Activated T-cell treated with anti-CD3 and anti-CD28 coated beads, Interleukin-2, amount 50 U/mL, for 48 hours (primary cell): ENCODE measurements at places on chromosomes 11 and 22.

DNA sequence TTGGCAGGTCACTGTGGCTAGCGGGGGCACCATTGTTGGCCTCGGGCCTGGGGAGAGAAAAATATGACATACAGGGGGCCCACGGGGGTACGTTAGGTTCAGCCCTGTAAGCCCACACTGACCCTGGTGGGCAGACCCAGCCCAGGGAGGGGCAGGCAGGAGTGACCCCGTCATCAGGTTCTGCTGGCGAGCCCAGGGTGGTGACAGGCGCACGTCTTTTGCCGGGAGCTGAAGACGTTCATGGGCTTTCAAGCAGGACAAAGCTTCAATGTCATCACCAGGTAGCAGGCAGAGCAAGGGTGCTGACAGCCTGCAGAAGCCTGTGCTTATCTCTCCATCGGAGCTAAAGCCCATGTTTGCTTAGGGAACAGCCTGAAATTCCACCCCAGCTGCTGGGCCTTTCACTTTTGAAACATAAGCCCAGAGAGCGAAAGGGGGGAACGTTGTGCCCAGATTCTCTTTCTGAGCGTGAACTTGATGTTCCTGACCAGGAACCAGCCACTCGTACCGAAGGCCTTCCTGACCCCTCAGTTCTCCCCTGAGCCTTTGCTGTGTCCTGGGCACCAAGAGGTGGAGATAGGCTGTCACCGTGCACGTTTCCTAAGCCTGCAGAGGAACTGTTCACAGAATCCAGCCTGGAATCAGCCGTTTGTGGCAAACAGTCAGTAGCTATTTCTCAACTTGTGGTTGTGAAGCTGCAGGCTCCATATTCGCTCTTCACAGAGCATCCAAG, 74.0 kb upstream of the ATXN10 start:
- no peak for DNase-seq

GRCh38 chr11:122491509-122491908, 164.0 kb upstream of the UBASH3B start:
- DNase-seq: no peak

- no peak for DNase-seq
Measured at GRCh38 chr11:129257512-129257911, 65.4 kb upstream of the ARHGAP32 start.

- DNase-seq: no peak
Measured at GRCh38 chr11:123526027-123526805, 96.1 kb downstream of the GRAMD1B start.

GRCh38 chr11:68683536-68684384, 584 bp upstream of the GAL start:
- no peak for DNase-seq

- DNase-seq: no peak
Measured at GRCh38 chr11:7905549-7905948, 25.5 kb downstream of the OR10A6 start.

DNA sequence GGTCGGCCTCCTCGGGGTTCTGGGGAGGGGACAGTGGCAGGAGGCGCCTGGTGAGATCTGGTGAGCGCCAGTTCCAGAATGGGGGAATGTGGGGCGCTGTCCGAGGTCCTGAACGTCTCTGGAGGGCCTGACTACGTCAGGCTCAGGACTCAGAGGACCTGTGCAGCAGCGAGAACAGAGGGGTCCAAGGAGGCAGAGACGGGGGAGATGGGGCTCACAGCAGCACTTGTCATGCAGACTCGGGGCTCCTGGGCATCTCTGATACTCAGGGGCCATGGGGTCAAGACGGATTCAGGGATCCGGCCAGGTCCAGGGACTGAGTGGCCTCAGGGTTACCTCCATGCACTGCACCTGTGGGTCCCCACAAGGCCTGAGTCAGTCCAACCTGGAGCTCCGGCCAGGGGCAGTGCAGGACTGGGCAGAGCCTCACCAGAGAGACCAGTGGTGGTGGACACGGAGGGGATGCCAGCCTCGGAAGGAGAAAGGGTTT, 92.2 kb downstream of the BRD1 start:
- no peak for DNase-seq

DNA sequence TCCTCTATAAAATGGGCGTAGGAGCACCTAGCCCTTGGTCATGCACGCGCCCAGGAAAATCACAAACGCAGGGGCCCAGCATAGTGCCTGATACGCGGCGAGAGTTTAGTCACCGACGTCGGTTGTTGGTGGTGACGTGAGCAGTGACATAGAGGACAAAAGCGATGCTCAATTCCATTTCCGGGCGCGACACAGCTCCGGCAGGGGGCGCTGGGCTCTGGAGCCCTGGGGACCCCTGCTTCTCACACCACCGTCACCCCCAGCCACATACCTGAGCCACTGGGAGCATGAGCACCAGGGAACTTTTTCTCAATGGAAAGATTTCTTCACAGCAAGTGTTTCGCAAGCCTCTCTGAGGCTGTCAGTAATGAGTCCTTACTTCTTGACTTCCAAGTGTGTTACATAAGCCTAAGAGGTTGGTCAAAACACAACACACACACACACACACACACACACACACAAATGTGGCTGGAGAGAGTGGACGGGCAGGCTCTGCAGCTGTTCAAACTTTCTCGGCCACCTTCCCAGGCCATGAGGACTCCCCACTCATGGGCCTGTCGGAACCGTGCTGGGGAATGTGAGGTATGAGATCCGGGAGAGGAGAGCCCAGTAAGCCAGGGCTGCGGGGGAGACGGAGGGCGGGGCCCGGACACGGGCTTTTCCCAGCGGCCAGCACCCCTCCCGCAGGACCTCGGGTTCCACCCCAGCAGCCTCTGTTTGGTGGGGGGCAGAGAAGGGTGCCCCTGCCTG, 36.9 kb upstream of the LINC01488 start:
- DNase-seq: peak; percentile 29

DNA sequence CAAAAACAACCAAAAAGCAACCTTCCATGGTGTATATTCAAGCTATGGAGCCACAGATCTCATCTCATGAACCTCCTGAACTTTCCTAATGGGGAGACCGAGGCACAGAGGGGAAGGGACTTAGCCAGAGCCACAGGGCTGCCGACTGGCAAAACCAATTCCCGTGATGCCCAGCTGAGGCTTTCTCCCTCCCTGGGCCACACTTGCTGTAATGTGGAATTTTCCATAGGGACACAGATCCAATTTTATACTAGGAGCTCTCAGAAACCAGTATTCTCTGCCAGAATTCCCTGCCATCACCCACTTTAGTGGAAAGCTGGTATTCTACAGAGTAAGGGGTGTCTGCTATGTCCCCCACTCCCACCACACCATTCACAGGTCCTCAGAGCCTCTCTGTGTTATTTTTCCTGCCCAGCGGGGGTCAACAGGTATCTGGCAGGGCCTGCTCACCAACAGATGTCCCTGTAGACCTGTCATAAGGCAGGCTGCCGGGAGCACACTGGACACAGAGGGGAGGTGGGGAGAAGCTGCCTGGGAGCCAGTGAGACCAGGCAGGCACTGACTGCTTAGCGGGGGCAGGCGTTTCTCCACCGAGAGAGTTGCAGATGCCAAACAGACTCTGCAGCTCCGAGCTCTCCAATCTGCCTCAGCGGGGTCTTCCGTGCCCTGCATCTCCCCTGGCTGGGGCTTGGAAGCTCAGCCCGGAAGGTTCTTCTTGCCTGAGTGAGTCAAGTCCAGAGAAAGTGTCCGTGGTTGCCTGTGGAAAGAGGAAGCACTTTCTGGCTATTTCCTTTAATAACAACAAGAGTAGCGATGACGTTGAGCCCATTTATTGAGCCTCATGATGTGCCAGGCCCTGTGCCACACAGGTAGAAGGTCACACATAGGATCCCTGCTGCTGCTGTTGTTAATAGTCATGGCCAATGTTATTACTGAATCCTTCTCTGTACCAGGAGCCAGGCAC, 26.3 kb downstream of the RPS6KA4 start:
- DNase-seq: no peak

- no peak for DNase-seq
Measured at GRCh38 chr11:100932474-100933100, 197.0 kb downstream of the PGR start.

DNA sequence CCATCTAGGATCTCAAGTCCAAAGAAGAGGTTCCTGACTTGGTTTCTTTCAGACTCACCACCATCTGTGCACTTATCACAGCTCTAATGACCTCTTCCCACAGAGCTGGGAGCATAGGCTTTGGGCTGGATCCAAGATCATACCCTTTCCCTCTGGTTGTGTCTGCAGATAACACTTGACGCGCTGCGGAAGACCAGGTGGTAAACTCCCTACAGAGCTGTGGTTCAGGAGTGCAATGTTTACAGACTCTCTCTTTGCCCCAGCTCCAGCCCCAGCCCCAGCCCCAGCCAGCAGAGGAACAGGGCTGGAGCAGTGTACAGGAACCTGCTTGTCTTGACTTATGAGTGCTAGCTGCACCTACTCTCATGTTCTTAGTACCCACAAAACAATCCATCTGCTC, 274.4 kb upstream of the SYN3 start:
- no peak for DNase-seq

DNA sequence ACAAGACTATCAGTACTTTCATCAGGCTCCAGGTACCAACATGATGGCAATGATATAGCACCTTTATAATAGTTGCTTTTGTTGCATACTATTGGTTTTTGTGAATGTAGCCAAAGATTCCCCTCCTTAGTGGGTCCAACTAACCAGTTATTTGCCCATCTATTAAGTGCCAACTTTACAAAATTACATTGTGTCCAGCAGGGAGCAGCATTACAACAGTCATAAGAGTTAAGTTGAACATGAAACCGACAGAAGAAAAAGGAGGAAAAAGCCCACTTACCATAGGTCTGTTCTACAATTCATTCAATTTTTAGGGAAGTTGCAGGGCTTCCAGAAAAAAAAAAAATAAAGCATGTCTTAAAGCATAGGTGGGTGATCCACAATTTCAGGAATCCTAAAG, 21.6 kb downstream of the IMMP1L start:
- no peak for DNase-seq

- no peak for DNase-seq
Measured at GRCh38 chr22:44291265-44291664, 21.5 kb downstream of the SHISAL1 start.
